ENCODE measurements at places on chromosomes 16 and 17. TPM values are rescaled to one million over a fixed set of nuclear protein-coding genes. Genes with fewer than 3 reads are reported as not detected.

DNA sequence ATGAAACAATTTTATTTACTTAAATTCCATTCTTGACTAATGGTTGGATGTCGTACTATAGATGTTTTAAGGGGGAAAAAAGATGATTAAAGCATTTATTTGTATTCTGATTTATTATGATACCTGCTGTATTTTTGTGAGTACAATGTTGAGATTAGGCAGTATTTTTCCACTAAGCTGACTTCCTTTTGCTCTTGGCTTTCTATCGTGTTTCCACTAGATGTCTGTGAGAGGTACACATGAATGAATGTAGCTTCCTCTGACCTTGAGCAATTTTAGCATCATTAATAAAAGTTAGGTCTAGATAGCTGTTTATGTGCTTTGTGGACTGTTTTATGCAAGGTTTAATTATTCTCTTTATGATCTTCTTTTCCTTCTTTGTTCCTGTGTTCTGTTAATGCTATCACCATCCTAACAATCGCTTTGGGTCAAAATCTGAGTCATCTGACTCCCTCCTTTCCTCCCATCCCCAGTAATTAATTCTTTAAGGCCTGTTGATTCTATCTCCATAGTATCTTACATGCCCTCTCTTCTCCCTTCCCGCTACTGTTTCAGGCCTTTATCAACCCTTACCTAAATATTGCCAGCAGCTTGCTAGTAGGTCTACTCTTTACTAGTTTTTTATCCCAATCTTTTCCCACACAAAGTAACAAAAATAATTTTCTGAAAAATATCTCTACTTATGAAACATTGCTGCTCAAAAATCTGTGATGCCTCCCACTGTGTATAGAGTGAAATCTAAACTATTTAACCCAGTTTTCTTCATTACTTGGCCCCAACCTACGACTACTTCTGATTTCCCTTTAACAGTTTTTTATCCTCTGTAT lies 76.0 kb downstream of the VMP1 start:
- DNase-seq: no peak

The SYCE1L gene
- total RNA-seq: 0.45 TPM

The SHISA6 gene
- not detected for total RNA-seq

The GAS7 gene
- total RNA-seq: 2.5 TPM

The KAT7 gene
- total RNA-seq: 31.2 TPM

The SPN gene
- total RNA-seq: not detected

All from NCI-H460 (cell line).